Aorta (tissue), 5 donors: ENCODE measurements at places on chromosomes 3 and 15. TPM values are rescaled to one million over a fixed set of nuclear protein-coding genes. Genes with fewer than 3 reads are reported as not detected.

The LYZL4 gene
- total RNA-seq = not detected

The PIERCE2 gene
- total RNA-seq = 0.75 TPM

The SLC28A2 gene
- not detected for total RNA-seq

The SLC2A2 gene
- total RNA-seq = not detected

The EXD1 gene
- not detected for total RNA-seq

The GOLGA8G gene
- total RNA-seq = not detected

The HES1 gene
- 37.8 TPM for total RNA-seq

The CPNE9 gene
- total RNA-seq = not detected

The ZXDC gene
- 37.5 TPM for total RNA-seq

The GOLGA6D gene
- total RNA-seq = 0.12 TPM

The MORC1 gene
- not detected for total RNA-seq

The CAMK2N2 gene
- 0.36 TPM for total RNA-seq

The RTP4 gene
- 1.8 TPM for total RNA-seq

The TNNC1 gene
- 2.6 TPM for total RNA-seq

The CCDC80 gene
- 1,615 TPM for total RNA-seq

The NR2E3 gene
- 0.72 TPM for total RNA-seq

The KLHL6 gene
- total RNA-seq = 6.8 TPM

The FOXB1 gene
- total RNA-seq = not detected

The PRSS50 gene
- not detected for total RNA-seq

The GPR149 gene
- total RNA-seq = not detected

The EPM2AIP1 gene
- total RNA-seq = 20.5 TPM

The ALS2CL gene
- 28.7 TPM for total RNA-seq

The ZNF502 gene
- 5.9 TPM for total RNA-seq

The KCTD6 gene
- 12.8 TPM for total RNA-seq

The APPL1 gene
- 54.7 TPM for total RNA-seq

The CHCHD4 gene
- 9.4 TPM for total RNA-seq

The LEKR1 gene
- 1.3 TPM for total RNA-seq

The ERICH6 gene
- total RNA-seq = not detected

The CAMP gene
- total RNA-seq = 0.65 TPM

The TMIE gene
- 0.99 TPM for total RNA-seq

The GOLGA6A gene
- not detected for total RNA-seq

The CMTM8 gene
- 2.9 TPM for total RNA-seq

The TMC3 gene
- total RNA-seq = not detected

The DPP8 gene
- total RNA-seq = 36.8 TPM

The MINAR1 gene
- 0.91 TPM for total RNA-seq

The NECTIN3 gene
- 32.2 TPM for total RNA-seq

The IL17RB gene
- 0.96 TPM for total RNA-seq

The TMEM40 gene
- 0.84 TPM for total RNA-seq

The AHSG gene
- not detected for total RNA-seq

The CCDC39 gene
- total RNA-seq = not detected

The CCR9 gene
- total RNA-seq = not detected

The FOXL2 gene
- not detected for total RNA-seq

The ABI3BP gene
- 213 TPM for total RNA-seq

The LRRN1 gene
- total RNA-seq = 4.8 TPM

The MRAS gene
- 68.1 TPM for total RNA-seq

The PLA2G4E gene
- total RNA-seq = not detected

The SNX22 gene
- 0.36 TPM for total RNA-seq

The CGNL1 gene
- total RNA-seq = 19.4 TPM

The CFAP92 gene
- total RNA-seq = 0.62 TPM

The YEATS2 gene
- total RNA-seq = 25.8 TPM

The SPINT1 gene
- 2.4 TPM for total RNA-seq

The ZPLD1 gene
- total RNA-seq = 0.84 TPM

The ILDR1 gene
- not detected for total RNA-seq
